ENCODE measurements at places on chromosomes 16 and 17.

- no peak for DNase-seq
These were observed 88.0 kb downstream of the CMIP start for GRCh38 chr16:81532491-81533174.

DNA sequence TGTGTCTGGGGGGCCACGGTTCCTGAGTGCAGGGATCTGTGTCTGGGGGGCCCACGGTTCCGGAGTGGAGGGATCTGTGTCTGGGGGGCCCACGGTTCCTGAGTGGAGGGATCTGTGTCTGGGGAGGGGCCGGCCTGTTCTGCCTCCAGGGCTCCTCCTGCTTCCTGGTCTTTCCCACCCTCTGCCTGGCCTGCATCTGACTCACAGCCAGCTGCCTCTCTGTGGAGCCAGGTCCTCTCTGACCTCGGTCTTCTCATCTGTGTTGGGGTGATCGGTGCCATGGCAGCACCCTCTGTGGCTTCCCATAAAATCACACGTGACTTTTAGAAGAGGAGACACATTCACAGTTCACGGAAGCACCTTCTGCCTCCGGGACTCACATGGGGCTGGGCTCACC is 50.3 kb downstream of the ZFPM1 start:
- no peak for DNase-seq

- no peak for DNase-seq
These were observed 23.8 kb downstream of the MRM1 start for GRCh38 chr17:36625188-36625587.

DNA sequence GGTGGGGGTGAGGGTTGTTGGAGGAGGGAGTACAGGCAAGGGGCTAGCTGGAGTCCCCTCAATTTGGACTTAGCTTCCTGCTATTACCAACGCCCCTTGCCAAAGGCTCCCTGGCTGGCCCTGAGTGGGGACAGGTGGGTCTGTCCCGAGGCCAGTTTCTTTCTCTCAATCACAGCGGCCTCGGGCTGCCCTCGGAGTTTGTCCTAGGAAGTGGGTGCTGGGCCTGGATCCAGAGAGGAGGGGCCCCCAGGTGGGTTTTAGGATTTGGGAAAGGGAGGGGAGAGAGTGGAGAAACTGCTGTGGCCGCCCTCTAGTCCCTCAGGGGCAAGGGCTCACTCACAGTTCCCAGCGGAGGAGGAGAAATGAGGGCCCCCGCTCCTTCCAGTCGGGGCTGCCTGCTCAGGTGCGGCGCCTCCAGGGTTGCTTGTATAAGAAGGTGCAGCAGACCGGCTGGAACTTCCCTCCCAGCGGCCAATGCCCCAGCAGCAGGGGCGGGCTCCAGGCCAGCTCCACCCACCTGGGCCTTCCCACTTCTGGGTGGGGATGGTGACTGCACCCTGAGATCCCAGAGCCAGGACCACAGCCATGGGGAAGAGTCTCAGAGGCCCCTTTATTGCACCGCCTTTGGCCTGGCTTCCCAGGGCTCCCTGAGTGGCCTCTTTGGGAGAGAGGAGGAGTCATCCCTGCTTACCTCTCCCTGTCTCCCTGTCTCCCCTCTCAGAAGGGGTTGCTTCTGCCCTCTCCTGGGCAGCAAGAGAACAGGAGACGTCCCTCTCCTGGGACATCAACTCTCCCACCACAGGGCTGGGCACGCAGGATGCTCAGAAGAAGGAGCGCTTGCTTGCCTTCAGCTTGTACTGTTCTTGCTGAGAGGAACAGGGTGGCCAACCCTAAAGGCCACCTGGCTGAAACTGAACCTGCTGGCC is 112.0 kb upstream of the SMURF2 start:
- peak; percentile 46 for DNase-seq

GRCh38 chr16:57966204-57966771 is 4.6 kb downstream of the CNGB1 start:
- no peak for DNase-seq

- peak; percentile 75 for DNase-seq
These were observed 14.4 kb downstream of the TTC19 start for GRCh38 chr17:16013943-16014407.

GRCh38 chr17:75338335-75338734 is 49.1 kb upstream of the SLC25A19 start:
- peak; percentile 25 for DNase-seq

DNA sequence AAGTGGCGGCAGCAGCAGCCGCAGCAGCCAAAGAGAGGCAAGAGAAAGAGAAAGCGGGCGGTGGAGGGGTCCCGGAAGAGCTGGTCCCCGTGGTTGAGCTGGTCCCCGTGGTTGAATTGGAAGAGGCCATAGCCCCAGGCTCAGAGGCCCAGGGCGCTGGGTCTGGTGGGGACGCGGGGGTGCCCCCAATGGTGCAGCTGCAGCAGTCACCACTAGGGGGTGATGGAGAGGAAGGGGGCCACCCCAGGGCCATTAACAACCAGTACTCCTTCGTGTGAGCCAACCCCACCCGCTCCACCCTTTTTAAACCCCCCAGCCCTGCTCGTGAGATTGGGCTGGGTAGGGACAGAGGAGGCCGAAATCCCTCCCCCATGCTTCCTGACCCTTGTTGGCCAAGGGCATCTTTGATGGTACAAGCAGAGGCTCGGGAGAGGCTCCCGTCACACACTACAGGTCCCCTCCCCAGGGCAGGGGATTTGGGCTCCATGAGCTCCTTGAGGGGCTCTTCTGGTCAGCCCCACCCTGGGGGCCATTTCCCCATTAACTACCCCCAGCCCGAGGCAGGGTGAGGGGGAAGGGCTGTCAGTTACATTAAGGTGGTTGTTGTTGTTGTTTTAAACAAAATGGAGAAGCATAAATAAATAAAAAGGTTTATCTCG is 4.6 kb upstream of the ATP2A1 start:
- peak; percentile 18 for DNase-seq

- DNase-seq, result no peak
These were observed 98.6 kb upstream of the IRX3 start for GRCh38 chr16:54385141-54385540.

DNA sequence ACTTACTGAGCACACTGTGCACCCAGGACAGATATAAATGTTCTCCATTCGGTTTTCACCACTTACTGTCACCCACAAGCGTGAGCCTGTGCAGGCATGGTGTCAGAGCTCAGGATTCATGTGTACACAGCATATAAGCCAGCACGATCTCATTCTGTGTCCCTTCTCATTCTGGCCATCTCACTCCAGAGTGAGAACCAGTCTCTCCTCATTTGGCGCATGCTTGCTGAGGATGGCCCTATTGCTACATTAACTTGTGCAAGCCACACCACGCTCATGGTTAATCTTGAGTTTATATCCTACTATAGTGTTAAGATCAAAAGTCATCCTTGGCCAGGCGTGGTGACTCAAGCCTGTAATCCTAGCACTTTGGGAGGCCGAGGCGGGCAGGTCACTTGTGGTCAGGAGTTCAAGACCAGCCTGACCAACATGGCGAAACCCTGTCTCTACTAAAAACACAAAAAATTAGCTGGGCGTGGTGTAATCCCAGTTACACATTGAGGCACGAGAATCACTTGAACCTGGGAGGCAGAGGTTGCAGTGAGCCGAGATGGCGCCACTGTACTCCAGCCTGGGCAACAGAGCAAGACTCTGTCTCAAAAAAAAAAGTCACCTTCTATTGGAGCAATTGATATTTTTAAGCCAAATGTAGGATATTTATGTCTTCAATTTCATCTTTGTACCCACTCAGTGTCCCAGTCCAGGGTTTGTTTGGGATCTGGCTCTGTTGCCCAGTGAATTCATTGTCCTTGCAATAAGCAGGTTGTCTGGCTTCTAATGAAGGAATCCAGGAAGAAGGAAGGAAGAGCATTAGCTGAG is 20.9 kb downstream of the SOCS1 start:
- no peak for DNase-seq

DNA sequence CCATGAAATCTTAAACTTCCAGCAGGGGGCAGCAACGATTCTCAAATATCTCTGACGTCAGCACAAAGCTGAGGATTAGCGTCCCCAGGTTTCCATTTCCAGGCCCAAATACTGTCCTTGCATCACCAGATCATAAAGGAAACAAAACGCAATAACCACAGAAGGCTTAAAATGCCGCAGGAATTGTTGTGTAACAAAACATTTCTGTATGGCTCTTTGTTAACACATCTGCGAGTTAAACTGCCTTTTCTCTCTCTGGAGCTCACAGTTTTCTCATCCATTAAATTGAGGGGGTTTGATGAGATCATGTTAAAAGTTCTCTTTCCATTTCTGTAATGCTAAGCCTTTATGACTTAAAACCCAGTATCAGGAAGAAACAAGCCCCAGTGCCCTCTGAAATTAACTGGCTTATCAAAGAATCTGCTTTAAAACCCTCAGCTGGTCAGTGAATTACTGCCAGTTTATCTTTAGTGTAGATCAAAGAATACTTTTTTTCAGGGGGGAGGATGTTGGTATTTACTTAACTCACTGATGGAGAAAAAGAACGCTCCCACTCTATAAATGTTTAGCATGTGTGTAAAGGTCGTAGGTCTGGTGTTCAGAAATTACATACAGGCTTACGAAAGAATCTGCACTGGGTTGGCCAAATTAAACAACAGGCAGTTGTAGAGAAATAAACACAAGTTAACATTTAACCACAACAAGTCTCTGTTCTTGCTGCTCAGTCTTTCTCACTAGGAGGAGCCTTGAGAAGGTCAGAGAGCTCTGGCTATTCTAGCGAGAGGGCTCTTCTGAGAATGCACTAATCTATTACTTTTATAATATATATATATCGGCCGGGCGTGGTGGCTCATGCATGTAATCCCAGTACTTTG is 10.6 kb upstream of the TERF2 start:
- peak; percentile 89 for DNase-seq

DNA sequence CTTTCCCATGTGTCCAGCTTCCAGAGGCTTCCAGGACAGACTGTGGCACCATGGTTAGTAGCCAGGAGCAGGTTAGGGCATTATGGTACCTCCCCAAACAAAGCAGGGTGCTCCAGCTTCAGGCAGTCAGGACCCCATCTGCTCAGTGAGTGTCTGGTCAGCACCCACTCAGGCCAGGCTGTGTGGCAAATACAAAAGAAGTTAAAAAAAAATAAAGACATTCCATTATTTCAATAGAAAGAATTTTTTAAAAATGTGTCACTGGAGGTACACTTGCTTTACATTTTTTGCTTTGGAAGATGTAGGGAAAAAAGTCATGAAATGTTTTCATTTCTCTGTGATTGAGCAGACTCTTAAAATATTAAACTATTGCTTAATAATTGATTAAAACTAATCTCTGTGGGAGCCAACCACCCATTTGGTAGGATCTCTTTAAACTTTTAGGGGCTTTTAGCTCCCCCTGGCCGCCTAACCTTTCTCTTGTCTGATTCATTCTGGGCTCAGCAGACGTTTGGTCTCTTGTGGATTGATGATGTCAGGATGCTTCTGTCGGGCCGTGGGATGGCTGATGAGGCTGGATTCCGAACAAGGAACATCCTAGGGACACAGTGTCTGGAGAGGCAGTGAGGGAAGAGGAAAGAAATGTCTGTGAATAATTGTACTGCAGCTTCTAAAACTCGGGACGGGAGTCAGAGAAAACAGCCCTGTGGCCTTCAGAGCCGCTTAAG is 28.4 kb upstream of the NPTX1 start:
- DNase-seq, result peak; percentile 52

GRCh38 chr17:16383772-16384287 is 2.9 kb downstream of the UBB start:
- DNase-seq, result no peak

DNA sequence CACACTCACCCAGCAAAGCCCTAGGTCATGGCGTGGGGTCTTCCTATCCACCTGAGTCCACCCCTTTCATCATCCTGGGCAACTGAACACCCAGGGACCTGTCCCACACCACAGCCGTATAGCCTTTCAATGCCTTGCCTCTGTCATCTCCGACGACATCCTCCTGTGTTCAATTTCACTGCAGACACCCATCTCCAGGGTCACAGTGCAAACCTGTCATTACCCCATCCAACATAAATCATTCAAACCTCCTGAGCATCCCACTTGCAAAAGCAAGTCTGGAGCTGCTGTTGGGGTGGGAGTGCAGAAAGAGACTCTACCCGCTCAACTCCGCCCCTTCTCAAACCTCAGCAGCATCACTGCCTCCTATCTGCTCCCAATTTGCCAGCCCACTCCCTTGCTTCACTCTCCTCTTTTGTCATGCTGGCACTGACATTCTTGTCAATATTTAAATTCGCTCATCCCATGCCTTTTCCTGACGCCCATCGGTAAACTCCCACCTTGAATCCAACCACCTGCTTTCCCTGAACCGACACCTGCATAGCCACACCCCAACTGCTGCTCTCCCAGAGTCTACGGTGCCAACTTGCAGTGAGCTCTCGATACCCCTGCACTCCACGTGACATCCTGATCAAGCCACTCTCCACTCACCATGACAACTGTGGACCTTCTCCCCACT is 37.0 kb downstream of the MARF1 start:
- DNase-seq, result no peak

- no peak for DNase-seq
These were observed 18.7 kb downstream of the RCVRN start for GRCh38 chr17:9886141-9886930.

DNA sequence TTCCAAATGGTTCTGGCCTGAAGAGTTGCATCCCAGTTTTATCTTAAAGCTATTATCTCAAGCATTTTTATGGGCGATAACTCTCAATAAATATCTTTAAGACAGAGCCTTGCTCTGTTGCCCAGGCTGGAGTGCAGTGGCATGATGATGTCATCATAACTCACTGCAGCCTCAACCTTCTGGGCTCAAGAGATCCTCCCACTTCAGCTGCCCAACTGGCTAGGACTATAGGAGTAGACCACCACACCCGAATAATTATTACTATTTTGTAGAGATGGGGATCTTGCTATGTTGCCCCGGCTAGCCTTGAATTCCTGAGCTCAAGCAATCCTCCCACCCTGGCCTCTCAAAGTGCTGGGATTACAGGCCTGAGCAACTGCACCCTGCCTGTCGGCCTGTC is 26.1 kb upstream of the CYTH1 start:
- DNase-seq, result no peak

- peak; percentile 85 for DNase-seq
These were observed 972 bp downstream of the RSAD1 start for GRCh38 chr17:50479522-50480141.

- no peak for DNase-seq
These were observed 26.2 kb downstream of the CCDC182 start for GRCh38 chr17:57718878-57719277.
